IPS DF 6.9 (cell line): ENCODE measurements at places on chromosomes 1 and 21.

GRCh38 chr1:78472851-78473496 is 17.8 kb upstream of the PTGFR start:
- no peak for DNase-seq

DNA sequence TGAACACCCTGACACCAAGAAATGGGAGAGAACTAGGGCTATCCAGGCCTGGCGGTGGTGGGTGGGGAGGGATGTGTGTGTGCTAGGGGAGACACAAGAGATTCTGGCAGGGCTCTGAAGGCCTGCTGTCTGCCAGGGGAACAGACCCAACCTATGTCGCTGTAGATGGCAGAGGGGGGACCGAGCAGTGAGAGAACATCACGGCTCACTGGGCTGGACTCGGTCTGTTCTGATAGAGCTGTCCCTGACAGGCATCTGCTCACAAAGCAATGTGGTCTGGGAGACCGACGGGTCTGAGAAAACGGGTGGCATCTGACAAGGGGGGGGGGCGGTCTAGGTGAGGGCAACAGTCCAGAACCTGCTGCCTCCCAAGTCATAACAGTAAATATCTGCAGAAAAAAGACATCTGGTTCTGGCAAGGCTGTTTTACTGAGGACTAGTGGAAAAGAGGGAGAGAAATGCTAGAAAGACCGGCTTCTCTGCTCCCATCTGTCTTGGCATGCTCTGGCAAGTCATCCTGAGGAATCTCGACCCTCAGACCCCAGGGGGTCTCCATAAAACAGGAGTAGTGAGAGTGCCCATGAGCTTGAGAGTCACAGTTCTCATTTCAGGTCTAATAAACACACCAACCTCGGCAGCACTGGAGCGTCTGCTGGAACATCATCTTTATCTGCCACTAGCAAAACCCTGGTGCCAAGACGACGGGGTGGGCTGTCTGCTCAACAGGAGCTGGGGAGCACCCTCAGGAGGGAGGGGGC is 36.5 kb downstream of the SLC66A1 start:
- no peak for DNase-seq

DNA sequence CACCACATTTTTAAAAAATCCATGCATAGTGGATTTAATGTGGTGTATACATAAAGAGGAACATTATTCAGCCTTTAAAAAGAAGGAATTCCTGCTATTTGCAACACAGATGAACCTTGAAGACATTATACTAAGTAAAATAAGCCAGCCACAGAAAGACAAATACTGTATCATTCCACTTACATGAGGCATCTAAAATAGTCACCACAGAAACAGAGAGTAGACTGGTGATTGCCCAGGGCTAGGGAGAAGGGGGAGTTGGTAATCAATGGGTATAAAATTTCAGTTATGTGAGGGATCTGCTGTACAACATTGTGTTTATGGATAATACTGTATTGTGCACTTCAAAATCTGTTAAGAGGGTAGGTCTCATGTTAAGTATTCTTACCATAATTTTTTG is 10.0 kb downstream of the FAM163A start:
- DNase-seq, result no peak

- no peak for DNase-seq
These were observed 59.5 kb upstream of the C1orf105 start for GRCh38 chr1:172360985-172361384.

DNA sequence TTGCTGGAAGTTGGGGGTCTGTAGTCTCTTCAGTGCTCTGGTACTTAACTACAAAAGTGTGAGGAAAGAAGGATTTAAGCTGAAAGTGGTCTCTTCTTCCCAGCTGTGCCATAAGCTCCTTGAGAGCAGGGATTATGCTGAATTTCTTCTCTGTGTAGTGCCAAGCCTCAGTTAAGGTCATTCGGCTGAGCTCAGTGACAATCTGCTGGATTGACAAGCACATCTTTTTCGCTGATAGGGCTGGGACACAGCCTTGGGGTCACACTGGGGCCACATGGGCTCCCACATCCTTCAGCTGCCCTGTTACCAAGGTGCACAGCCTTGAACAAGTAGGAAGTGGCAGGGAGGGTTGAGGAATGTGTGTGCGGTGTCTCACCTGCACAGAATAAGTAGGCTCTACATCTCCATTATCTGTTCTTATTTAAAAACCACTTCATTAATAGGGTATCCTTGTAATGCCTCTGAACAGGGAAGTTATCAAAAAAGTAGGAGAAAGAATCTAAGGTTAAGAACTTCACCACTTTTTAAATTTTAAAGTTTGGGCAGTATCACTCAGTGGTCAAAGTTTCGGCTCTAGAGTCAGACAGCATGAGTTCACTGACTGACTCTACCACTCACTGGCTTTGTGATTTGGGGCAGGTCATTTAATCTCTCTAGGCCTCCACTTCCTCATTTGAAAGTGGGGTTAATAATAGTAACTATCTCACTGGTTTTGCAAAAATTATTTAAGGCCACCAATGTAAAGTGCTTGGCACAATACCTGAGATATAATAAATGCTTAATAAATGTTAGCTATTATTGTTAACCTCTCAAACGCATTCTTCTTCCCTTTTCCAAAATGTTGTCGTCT is 10.3 kb downstream of the ZBTB40 start:
- no peak for DNase-seq

DNA sequence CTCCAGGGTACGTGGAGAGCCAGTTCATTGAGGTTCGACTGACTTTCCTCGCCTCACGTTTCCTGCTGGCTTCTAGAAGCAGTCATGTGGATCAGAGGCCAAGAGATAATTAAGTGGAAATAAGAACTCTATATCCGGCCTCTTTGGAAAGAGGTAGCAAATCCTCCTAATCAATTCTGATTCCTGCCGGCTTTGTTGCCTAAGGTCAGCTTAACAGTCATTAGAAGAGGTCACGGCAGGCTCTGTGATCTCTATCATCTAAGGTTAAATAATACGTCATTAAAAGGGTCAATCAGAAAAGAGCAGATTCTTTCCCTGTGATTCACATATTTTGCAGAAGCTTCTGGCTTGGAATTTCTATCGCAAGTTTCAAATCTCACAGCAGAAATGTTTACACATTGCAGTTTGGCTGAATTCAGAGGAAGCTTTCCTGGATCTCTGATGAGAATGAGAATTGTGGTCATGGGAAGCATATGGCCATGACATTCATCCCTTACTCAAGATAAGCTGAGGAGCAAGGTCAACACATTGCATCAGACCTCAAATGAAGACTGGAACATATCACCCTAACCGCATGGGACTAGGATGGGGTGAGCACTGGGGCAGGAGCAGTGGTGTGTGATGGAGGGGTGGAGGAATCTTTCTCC is 189.4 kb downstream of the PBX1 start:
- no peak for DNase-seq

DNA sequence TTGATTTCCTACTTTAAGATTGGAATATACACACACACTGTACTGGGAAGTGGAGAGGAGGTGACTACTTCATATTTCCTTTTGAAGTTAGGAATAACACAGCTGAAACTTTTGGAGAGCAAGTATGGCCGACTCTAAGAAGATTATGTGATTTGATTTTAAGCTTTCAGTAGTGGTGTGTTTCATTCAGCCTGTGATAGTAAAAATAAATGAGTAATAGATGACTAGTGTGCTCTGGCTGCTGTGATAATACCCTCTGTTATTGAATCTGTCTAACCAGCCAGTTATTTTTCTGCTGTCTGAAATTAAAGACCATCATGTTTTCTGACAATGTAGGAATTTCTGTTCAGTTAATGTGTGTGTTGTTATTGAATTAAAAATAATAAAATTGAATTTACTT is 48.3 kb downstream of the CTTNBP2NL start:
- DNase-seq, result no peak

GRCh38 chr1:165355977-165356811 is at the start of gene LMX1A:
TSS of gene LMX1A (minus strand) at chr1:165356715. CDS start at chr1:165355559, 1,156 bp downstream.
- DNase-seq, result no peak

DNA sequence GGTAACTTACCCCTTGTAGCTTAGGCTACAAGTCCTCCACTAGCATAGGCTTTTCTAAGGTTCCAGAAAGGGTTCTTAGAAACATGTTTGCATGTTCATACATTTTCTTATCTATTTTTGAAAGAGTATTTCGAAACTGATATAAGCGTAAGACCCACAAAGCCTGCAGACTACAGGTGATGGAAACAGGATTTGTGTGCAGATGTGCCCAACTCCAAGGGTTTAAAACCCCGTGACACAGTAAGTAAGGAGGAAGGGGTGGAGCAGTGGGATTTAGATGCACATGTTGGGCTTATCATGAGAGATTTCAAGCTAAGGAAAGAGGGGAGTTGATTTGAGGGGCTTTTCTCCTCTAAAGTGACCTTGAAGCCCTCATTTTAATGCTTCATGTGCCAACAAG is 164.7 kb downstream of the LTN1 start:
- no peak for DNase-seq

- no peak for DNase-seq
These were observed 408.5 kb upstream of the NEGR1 start for GRCh38 chr1:72690871-72691270.

GRCh38 chr1:209427811-209428210 is 155.7 kb upstream of the CAMK1G start:
- DNase-seq, result no peak

DNA sequence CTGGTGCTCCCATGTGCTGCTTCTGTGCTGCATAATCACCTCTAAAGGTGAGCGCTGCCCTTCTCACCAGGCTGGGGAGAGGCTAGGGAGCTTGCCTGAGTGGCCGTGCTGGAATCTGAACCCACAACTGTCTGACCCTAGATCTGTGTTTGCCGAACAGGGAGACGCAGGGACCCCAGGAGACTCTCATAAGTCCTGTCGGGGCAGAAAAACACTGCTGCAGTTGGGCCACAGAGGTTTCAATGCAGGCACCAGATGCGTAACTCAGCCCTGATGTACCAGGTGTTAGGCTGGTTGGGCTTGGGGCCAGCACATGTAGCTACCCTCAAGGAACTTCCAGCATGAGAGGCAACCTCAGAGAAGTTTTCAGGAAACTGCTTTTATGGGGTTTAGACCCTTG is 49.5 kb upstream of the DMRTB1 start:
- no peak for DNase-seq

- DNase-seq, result no peak
These were observed 275.2 kb downstream of the KAZN start for GRCh38 chr1:14873677-14874076.

GRCh38 chr1:198391393-198392020 is 149.0 kb downstream of the ATP6V1G3 start:
- DNase-seq, result no peak

- DNase-seq, result no peak
These were observed 56.3 kb downstream of the PRPF38A start for GRCh38 chr1:52460694-52461093.

DNA sequence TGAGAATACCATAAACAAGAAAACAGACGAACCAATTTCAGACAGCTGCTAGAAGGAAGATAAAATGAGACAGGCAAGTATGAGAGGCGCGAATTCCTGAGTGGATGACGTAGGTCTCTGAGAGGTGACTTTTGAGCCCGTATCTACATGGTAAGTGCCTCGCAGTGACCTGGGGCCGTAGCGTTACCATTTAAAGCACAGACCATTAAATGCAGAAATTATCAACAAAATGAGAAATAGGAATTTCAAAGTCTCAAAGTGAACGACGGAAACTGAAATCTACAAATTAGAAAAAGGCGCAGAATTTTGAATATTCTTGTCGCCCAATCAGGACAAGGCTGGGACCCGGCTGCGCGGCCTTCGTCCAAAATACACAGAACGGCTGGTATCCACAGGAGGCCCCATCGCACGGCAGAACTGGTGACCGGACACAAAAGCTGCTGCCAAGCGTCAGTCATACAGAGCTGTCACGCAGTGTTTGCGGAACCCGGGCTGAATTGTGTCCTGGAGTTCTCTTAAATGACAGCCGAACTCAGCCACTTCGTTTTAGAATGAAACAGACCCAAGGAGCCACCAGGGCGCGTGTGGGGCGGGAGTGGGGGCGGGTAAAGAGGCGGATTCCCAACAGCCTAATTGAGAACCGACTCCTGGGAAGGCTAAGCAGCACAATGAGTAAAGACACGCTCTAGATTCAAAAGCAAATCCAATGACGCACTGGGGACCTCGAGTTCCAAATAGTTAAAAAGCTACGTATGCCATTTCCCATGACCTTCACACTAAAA is 13.8 kb upstream of the BOLA1 start:
- no peak for DNase-seq

DNA sequence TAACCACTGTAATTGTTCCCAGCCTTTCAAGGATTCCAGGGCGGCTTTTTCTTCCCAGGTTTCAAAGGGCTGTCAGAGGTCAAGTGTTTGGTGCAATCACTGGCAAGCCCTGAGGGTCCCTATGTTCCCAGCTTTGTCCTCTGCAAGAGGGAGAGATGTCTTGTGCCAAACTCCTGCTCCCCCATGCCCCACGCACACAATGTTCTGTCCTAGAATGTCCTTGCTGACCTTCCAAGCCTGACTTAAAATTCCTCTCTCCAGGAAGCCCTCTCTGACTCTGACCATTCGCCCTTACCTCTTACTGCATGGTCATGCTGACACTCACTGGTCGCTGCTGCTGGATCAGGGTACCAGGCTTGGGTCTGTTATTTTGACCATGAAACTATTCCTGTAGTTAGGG is 152.5 kb upstream of the KCND3 start:
- no peak for DNase-seq

DNA sequence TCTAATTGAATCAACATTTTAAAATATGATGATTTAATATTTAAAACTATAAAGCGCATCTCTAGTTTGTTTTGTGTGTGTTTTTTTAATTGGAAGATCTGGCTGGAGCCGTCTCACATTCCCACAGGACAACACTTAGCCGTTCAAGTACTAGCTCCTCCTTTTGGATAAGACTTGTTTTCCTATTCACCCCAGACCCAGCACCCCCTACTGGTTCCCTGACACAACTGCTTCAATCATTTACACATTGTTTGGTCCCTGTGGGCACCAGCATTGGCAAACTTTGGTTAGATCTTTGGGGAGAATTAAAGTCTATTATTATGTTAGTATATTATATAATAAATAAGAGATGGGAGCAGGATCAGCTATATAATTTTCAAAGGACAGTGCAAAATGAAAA is 34.5 kb downstream of the TYW3 start:
- no peak for DNase-seq

- no peak for DNase-seq
These were observed 160.8 kb upstream of the HOOK1 start for GRCh38 chr1:59653968-59654367.

DNA sequence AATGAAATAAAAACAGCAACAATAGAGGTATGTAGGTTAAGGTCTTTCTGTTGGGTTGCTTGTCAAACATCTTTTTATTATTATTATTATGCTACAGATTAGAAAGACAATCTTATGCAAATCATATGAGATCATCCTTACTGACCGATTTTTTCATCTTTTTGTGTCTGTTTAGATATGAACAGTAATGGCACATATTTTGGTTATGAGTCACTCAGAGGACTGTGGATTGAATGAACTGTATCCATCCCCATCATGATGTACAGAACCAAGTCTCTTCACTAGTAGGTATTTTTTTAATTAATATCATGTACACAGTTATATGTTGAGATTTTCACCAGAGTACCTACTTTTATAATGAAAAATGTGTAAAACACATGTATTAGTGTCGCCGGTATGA is 159.1 kb downstream of the CHRM3 start:
- no peak for DNase-seq
